ENCODE measurements at places on chromosomes 5 and 9.

DNA sequence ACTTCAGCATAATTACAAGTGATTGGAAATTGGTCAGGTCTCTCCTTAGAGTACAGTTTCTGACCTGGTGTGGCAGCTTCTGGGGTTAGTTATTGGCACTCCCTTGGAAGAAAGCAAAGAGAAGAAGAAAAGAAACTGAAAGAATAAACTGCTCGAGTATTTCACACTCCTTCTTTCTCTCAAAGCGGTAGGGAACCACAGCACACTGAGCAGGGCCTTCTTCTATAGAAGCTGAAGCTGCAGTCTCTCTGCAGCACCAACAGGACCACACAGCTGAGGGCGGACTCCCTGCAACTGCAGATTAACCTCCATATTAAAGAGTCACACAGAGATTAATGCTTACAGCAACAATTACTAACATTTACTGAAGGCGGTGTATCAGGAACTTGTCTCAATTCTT lies 152.0 kb downstream of the TRPM6 start:
- no peak for DNase-seq

- DNase-seq = no peak
Observed at GRCh38 chr5:75168026-75168735, 68.5 kb downstream of the ANKRD31 start.

DNA sequence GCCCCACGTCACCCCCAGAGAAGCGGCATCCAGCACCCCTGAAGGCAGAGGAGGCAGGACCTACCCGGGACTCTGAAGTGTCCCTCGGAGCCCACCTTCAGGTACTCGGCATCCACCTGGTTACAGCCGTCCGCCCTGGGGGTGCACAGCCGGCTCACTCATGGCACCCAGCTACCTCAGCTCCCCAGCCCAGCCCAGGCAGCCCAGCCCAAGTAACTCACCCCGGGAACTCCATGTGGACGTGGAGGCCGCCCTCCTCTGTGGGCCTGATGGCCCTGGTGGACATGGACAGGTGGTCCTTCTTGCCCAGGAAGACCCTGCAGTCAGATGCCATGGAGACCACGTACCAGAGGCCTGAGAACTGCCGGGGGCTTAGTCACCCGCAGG lies 676 bp downstream of the LCN15 start:
- no peak for DNase-seq

DNA sequence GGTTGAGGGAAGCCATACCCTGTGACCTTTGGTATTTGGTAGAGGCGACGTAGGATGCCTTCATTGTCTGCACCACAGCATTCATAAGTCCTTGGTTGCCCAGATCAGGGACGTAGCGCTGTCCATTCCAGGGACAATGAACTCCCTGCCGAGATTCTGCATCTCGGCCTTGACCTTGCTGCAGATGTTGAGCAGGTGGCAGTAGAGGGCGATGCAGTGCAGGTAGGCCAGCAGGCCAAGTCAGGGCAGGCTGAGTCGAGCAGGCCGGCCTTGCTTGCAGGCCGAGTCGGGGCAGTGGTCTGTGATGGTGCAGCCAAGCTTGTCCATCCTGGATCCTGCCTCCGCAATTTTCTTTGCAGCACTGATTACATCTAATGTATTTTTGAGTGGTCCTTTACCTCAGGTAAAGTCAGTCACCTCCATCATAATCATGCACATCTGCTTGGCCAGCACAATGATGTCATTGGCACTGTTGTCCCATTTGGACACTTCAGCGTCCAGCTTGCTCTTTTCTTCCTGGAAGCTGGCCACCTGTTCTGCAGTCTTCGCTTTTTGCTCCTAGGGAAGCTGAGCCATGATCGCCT lies 93.4 kb upstream of the CCDC112 start:
- no peak for DNase-seq

DNA sequence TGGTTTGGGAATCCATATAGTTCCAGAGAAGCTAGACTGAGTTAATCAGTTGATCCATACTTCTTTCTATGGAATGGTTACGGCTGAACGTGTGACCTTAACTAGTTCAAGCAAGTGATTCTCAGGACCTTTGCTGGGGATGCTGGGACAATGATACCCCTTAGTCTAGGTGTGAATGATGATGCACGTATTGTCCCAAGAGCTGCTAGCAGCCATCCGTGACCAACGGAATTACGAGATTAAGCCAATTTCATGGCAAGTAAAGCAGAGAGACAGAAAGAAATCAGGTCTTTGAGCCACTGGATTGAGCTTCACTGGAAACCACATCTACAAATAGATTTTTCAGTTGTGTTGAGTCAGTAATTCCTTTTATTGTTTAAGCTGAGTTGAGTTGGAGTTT lies 99.2 kb upstream of the LIFR start:
- no peak for DNase-seq

GRCh38 chr9:27022920-27023319 lies 17.4 kb upstream of the LRRC19 start:
- no peak for DNase-seq

DNA sequence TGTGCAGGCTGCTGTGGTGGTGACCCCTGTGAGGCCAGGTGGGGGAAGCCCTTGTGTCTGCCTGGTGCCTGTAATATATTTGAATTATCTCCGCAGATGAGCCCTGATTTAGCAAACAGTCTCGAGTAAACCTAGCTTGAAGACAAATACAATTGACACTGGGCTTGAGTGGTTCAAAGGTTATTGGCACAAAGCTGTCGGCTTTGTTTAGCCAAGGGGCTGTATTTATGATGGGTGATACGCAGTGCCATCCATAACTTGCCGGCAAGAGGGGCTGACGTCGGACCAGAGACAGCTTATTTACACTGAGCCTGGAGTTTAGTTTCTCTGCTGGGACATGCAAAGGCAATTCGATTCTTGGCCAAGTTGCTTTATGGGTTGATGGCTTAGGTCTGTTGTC lies 20.0 kb upstream of the PITX1 start:
- DNase-seq = no peak

DNA sequence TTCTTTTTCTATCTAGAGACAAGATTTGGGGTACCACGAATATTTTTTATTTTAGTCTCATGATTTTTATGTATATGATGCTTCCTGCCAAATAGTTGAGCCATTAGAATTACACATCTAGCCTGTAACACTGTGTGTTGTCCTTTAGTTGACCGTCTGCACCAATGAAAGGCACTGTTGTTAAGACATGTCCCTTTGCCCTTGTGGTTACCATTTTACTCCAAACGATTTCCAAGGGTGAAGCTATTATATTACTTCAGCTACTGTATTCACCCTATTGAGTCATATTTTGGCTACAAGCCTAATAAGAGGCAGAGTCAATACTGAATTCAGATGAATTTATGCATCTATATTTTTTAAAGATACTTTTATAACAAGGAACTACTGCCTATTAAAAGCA lies 207.6 kb downstream of the CETN3 start:
- DNase-seq = no peak

DNA sequence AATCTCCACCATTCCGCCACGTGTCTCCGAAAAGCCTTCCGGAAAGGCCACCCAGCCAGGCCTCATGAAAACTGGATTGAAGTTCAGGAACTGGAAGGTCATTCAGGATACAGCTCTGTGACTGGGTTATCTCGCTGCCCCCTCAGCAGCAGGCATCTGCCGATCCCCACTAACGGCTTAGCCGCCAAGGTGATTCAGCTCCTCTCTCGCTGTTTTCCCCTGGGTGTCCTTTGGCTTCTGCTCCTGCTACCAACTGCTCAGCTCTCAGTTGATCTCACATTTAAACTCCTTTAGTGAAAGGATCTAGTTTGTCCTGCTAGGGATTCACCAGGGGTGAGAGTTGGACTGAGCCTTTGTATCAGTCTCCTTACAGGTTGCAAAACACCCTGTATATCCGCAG lies 2.2 kb upstream of the GDNF start:
- no peak for DNase-seq

DNA sequence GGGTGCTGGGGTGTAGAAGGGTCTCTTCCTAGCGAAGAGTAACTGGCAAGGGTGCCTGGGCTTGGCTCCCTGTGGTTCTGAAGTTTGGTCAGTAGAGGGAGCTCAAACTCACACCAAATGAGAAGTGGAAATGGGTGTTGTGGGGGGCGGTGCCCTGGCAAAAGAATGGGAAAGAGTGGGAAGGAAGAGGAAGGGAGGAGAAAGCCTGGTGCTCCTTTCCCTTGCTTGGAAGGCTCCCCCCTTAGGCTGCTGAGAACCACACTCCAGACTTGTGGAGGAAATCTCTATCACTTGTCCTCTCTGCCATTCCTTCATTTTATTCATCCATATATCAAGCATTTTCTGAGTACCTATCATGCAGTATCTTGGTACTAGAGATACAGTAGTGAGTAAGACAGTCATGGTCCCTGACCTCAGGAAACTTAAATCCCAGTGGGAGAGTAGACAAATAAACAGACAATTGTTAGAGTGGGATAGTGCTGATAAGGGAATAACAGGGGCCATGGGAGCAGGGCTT lies 13.0 kb downstream of the SLC4A9 start:
- DNase-seq = peak; percentile 27

DNA sequence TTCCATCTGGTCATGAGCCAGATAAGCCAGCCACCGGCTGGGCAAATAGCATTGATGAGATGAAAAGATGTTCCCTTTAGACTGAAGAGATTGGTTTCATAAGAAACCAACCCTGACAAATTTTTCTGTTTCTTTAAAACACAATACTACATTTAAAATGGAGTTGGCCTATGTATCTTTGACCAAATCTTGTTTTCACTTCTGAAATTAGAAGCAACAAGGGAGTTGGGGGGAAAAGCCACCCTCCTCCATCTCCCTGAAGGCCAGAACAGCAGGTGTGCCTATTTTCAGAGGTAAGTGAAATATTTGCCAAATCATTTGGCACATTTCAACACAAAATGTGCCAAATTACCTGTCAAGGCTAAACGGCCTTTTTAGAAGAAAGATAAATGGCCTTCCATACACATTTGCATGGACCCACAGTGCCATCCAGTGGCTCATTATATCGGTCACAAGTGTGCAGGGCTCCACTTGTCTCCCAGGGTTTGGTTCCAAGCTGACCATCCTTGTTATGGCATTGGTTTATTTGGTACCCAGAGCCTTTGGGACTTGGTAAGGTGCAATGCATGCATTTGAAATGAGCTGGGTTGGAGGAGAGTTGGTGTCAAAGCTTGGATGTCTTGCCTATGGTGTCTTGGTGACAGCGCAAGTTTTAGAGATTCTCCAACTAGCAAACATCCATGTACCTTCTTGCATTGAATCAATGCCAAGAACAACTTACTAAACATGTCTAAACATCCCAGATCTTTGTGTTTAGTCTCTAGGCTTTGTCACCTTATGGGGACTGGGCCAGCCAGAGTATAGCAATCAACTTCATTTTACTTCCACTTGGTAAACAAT lies 372.0 kb upstream of the KIF2A start:
- no peak for DNase-seq

DNA sequence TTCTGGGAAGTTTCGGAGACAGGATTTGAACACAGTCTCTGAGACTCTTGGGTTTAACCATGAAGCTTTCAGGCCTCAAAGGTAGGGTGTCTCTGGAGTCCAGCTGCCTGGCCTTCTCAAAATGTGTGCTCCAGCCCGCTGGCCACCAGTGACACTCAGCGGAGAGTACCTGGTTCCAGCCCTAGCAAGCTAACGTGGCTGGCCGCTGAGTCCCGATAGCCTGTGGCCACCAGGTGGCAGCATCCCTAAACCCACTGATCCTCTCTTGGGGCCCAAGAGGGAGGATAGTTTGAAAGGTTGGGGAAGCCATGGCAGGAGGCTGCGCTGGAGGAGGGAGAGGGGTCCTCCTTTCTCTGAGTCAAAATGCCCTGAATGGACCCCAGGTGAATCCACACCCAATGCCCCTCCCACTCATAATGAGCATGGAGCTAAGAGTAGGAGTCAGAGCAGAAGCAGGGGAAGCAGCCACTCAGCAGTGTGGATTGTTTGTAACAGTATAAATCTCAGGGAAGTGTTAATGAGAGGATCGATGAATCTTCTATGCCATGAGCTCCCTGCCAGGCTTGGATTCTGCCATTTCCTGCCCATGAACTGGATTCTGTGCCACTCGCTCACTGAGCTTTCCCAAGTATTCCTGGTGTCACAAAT lies 5.4 kb upstream of the TIFAB start:
- DNase-seq = peak; percentile 49

DNA sequence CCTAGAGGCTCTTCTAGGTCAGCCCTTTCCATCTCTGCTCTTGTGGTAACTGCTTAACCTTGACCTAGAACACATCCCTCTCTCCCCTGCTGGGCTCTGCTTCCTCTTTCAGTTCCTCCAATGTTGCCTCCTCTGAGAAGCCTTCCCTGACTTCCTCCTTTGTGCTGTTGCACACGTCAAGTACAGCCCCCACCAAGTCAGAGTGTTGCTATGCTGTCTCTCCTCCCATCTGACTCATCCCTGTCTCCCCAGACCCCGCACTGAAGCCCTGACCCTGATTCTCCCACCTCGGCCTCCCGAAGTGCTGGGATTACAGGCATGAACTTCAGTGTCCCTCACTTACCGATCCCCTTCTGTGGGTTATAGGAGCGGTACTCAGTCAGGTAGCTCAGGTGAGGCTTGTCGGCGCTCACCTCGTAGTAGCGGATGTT lies 10.4 kb upstream of the TRIM14 start:
- no peak for DNase-seq
